Thoracic aorta endothelial cell (primary cell): ENCODE measurements at places on chromosomes 11 and 22. TPM values are rescaled to one million over a fixed set of nuclear protein-coding genes. Genes with fewer than 3 reads are reported as not detected.

The SYCE3 gene
- not detected in 2 replicates for total RNA-seq

The EXPH5 gene
- 0.13 and 0.22 TPM in 2 replicates for total RNA-seq

The CABP4 gene
- 0.65 and 1.1 TPM in 2 replicates for total RNA-seq

The AMBRA1 gene
- total RNA-seq = 19.1 and 31.6 TPM in 2 replicates

The AHNAK gene
- 791 and 990 TPM in 2 replicates for total RNA-seq

The KRTAP5-2 gene
- not detected in 2 replicates for total RNA-seq

The CATSPER1 gene
- total RNA-seq = not detected in 2 replicates

The SLC5A1 gene
- not detected in 2 replicates for total RNA-seq

The SLC22A25 gene
- total RNA-seq = not detected in 2 replicates

The FXYD6 gene
- total RNA-seq = 0.53 and 2.6 TPM in 2 replicates

The C11orf52 gene
- total RNA-seq = 0.29 TPM in 1 of 2 replicates, not detected in the other

The PDGFD gene
- 11.8 and 12.2 TPM in 2 replicates for total RNA-seq

The C11orf97 gene
- total RNA-seq = not detected in 2 replicates

The BACE1 gene
- total RNA-seq = 14.2 and 17.5 TPM in 2 replicates

The CD3E gene
- total RNA-seq = not detected in 2 replicates

The CCDC73 gene
- total RNA-seq = not detected in 2 replicates

The MB gene
- total RNA-seq = not detected in 2 replicates

The CYTH4 gene
- total RNA-seq = 0.13 TPM in 1 of 2 replicates, not detected in the other

The OR4D6 gene
- total RNA-seq = not detected in 2 replicates

The RFPL2 gene
- not detected in 2 replicates for total RNA-seq

The SMIM35 gene
- total RNA-seq = not detected in 2 replicates

The FERMT3 gene
- 124 and 138 TPM in 2 replicates for total RNA-seq

The CAVIN3 gene
- total RNA-seq = 145 and 301 TPM in 2 replicates

The OR4D5 gene
- total RNA-seq = not detected in 2 replicates

The APOBEC3C gene
- 5.7 and 16.5 TPM in 2 replicates for total RNA-seq

The MYOD1 gene
- not detected in 2 replicates for total RNA-seq

The CCDC116 gene
- 0.13 and 0.14 TPM in 2 replicates for total RNA-seq

The RASSF10 gene
- under 0.01 and 0.22 TPM in 2 replicates for total RNA-seq

The WEE1 gene
- total RNA-seq = 39.5 and 50.5 TPM in 2 replicates

The SLC25A18 gene
- 0.13 TPM in 1 of 2 replicates, not detected in the other for total RNA-seq

The PGR gene
- total RNA-seq = under 0.01 and 0.14 TPM in 2 replicates

The UBQLN3 gene
- not detected in 2 replicates for total RNA-seq

The PDE3B gene
- 7.4 and 10.4 TPM in 2 replicates for total RNA-seq

The APOL3 gene
- 19.9 and 35.8 TPM in 2 replicates for total RNA-seq

The ALG8 gene
- 44.3 and 51.9 TPM in 2 replicates for total RNA-seq

The LRRC4C gene
- not detected in 2 replicates for total RNA-seq

The BUD13 gene
- 20.5 and 23.0 TPM in 2 replicates for total RNA-seq

The TRIM48 gene
- total RNA-seq = not detected in 2 replicates

The USP2 gene
- 0.13 and 0.43 TPM in 2 replicates for total RNA-seq

The RPL3 gene
- 2,415 and 2,760 TPM in 2 replicates for total RNA-seq

The LRRC75B gene
- total RNA-seq = 2.0 and 3.7 TPM in 2 replicates
